ENCODE measurements at places on chromosomes 7 and 10. TPM values are rescaled to one million over a fixed set of nuclear protein-coding genes. Genes with fewer than 3 reads are reported as not detected.

ZEB1 gene
- 110 TPM for total RNA-seq

HOXA10 gene
- not detected for total RNA-seq

SOSTDC1 gene
- 0.16 TPM for total RNA-seq

COL26A1 gene
- total RNA-seq: 0.50 TPM

XPNPEP1 gene
- 38.5 TPM for total RNA-seq

EPO gene
- total RNA-seq: 0.23 TPM

TACR2 gene
- total RNA-seq: 0.68 TPM

TDRD1 gene
- 1.9 TPM for total RNA-seq

WEE2 gene
- total RNA-seq: not detected

ANKRD2 gene
- total RNA-seq: 46.3 TPM

MRC1 gene
- 22.3 TPM for total RNA-seq

GIMAP6 gene
- 17.2 TPM for total RNA-seq

PBLD gene
- 5.3 TPM for total RNA-seq

SEPTIN7 gene
- 228 TPM for total RNA-seq

MTURN gene
- total RNA-seq: 16.2 TPM

FAM131B gene
- total RNA-seq: 0.21 TPM

PNLIPRP2 gene
- total RNA-seq: not detected

NPY4R2 gene
- total RNA-seq: not detected

CYP2C19 gene
- not detected for total RNA-seq

TAC1 gene
- total RNA-seq: not detected

FLNC gene
- 1,335 TPM for total RNA-seq

CH25H gene
- total RNA-seq: 0.42 TPM

FAM200A gene
- total RNA-seq: 5.3 TPM

SPDYE11 gene
- total RNA-seq: not detected

OPN1SW gene
- total RNA-seq: not detected

VSTM4 gene
- total RNA-seq: 25.2 TPM

KCNIP2 gene
- total RNA-seq: 137 TPM

DNAJC12 gene
- total RNA-seq: 6.9 TPM

POLR2J3 gene
- total RNA-seq: 7.9 TPM

MNX1 gene
- not detected for total RNA-seq

ARHGEF5 gene
- total RNA-seq: 1.2 TPM

CACNA2D1 gene
- total RNA-seq: 34.0 TPM

ASAH2 gene
- total RNA-seq: 1.4 TPM

HOXA5 gene
- total RNA-seq: not detected
